ENCODE measurements at places on chromosomes 1 and 21. TPM values are rescaled to one million over a fixed set of nuclear protein-coding genes. Genes with fewer than 3 reads are reported as not detected.

The NUDT4B gene
- not detected for total RNA-seq

The LCE1C gene
- total RNA-seq = not detected

The MMP23B gene
- 1.7 TPM for total RNA-seq

The PEAR1 gene
- total RNA-seq = 6.9 TPM

The LCE1B gene
- not detected for total RNA-seq

The SLC45A3 gene
- total RNA-seq = 14.0 TPM

The SLAMF9 gene
- not detected for total RNA-seq

The ELAVL4 gene
- 1.7 TPM for total RNA-seq

The OR2T33 gene
- not detected for total RNA-seq

The CHI3L1 gene
- total RNA-seq = not detected

The PTPRC gene
- not detected for total RNA-seq

The DCLRE1B gene
- total RNA-seq = 21.4 TPM

The CAMSAP2 gene
- 44.8 TPM for total RNA-seq

The PRMT2 gene
- total RNA-seq = 100 TPM

The TRIM63 gene
- not detected for total RNA-seq

The PYHIN1 gene
- total RNA-seq = not detected

The C1orf226 gene
- total RNA-seq = 9.8 TPM

The AMY2A gene
- total RNA-seq = not detected

The BSND gene
- not detected for total RNA-seq

The PRDM16 gene
- 11.7 TPM for total RNA-seq

The MIXL1 gene
- 0.41 TPM for total RNA-seq

The LCE1F gene
- total RNA-seq = not detected

The TEX38 gene
- not detected for total RNA-seq

The CFAP141 gene
- total RNA-seq = not detected

The TPTE gene
- total RNA-seq = not detected

The SLC1A7 gene
- not detected for total RNA-seq

The CHIA gene
- not detected for total RNA-seq

The COL6A2 gene
- 17.8 TPM for total RNA-seq

The LACTBL1 gene
- total RNA-seq = not detected

The GRHL3 gene
- 0.12 TPM for total RNA-seq

The MTARC1 gene
- 28.3 TPM for total RNA-seq

The PRAMEF26 gene
- total RNA-seq = not detected

The PLPPR5 gene
- total RNA-seq = 0.11 TPM

The ZNF692 gene
- total RNA-seq = 72.5 TPM

The C4BPB gene
- not detected for total RNA-seq

The LCE1D gene
- total RNA-seq = not detected

The HMGCS2 gene
- total RNA-seq = not detected

The C1orf167 gene
- total RNA-seq = not detected

The ADAMTS5 gene
- total RNA-seq = 0.40 TPM

The FPGT gene
- total RNA-seq = 10.2 TPM

The GJB4 gene
- total RNA-seq = not detected

The SPRR3 gene
- not detected for total RNA-seq

The BTBD8 gene
- total RNA-seq = 2.4 TPM

The OLFML3 gene
- total RNA-seq = 4.3 TPM

The MAPKAPK2 gene
- 78.7 TPM for total RNA-seq

The TIAM1 gene
- 53.6 TPM for total RNA-seq

The PBX1 gene
- 71.7 TPM for total RNA-seq

The OR2M7 gene
- not detected for total RNA-seq

The FCER1G gene
- 1.6 TPM for total RNA-seq

The GREM2 gene
- total RNA-seq = 1.7 TPM

The GPR37L1 gene
- 0.05 TPM for total RNA-seq

The SUCO gene
- 48.6 TPM for total RNA-seq

The SASS6 gene
- 15.2 TPM for total RNA-seq

The F5 gene
- total RNA-seq = not detected

The FAAH gene
- 16.2 TPM for total RNA-seq

The FAM78B gene
- 1.5 TPM for total RNA-seq

The UBE2U gene
- not detected for total RNA-seq
